ENCODE measurements at places on chromosomes 4 and X.

DNA sequence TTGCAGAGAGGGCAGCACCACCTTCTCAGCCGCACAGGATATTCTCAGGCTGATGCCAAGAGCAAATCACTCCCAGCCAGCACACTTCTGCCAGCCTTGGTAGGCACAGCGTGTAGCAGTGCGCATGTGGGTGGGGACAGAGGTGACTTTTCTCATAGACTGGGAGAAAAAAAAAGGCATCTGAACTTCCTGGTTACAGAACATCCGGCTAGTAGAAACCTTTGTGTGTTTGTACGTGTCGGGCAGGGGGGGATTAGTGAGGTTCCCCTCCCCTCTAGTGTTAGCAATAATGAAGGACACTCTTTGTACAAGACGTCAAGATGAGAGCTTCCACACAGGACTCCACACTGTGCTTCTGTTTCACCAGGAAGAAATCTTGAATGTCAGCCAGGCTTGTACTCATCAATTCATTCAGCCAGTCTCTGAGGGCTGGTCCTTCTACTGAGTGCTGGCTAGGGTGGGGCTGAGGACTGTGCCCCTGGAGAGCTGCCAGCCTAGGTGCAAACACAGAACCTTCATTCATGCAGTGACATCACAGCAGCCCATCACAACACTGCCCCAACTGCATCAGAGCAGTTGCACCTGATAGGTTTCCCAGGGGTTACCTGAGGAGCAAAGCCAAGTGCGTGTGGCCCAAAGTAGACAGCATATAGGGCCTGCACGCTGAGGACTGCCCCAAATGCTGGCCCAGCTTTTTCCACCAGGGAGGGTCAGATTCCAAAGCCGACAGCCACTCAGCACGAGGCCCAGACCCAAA, 34.7 kb downstream of the SLC25A5 start:
- no peak for DNase-seq

GRCh38 chrX:47351706-47352105, 18.7 kb upstream of the ZNF157 start:
- DNase-seq = no peak

GRCh38 chrX:84160736-84161135, 27.3 kb downstream of the RPS6KA6 start:
- DNase-seq = no peak

- DNase-seq = no peak
Measured at GRCh38 chrX:47222751-47223350, 4.4 kb downstream of the CDK16 start.

- no peak for DNase-seq
Measured at GRCh38 chr4:174935607-174936006, 17.4 kb downstream of the ADAM29 start.

DNA sequence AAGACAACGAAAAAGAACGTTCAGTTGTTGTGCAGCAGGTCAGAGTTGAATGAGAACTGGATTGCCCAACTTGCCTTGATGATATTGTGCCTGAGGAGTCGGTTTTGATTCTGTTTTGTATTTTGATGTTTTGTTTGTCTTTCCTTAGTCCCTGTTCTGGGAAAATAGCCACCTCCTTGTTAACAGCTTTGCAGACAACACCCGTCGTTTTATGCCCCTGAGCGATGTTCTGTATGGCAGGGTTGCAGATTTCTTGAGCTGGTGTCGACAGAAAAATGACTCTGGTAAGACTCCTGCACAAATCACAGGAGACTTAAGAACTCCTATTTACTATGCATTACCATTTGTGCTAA, 4.5 kb downstream of the BST1 start:
- no peak for DNase-seq

DNA sequence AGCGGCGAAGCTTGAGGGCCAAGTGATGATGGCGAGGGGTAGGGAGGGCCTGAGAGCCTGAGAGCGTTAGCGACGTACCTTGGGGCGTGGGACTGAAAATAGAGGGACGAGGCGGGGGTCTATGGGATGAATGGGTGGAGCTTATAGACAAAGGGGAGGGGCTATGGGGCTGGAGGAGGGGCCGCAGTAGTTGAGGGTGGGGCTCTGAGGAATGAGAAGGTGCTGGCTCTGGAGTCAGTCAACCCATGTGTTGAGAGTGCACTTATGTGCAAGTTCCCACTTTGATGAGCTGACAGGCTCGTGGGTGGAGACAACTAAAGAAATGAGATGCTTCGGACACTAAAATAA, 488 bp downstream of the TBC1D25 start:
- peak; percentile 11 for DNase-seq

DNA sequence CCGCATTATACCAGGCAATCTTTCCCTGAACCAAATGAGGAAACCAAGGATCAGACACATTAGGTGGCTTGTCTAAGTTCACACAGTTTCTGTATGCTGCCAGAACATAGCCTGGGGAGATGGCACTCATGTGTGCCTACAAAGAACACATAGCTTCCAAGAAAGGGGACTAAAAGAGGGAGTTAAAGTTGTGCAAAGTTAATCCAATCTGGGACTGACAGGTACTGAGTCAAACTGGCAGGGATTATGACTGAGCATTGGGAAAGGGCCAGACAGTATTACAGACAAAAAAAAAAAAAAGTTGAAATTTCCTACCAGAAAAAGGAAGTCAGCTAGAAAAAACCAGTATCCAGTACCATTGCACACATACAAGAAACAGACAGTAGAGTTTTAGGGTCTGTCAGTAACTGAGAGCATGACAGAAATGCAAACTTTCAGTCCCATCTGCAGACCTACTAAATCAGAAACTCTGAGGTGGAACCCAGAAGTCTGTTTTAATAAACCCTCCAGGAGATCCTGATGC, 37.2 kb downstream of the ADAMTS3 start:
- no peak for DNase-seq

GRCh38 chrX:68186552-68187262, 246.6 kb downstream of the OPHN1 start:
- DNase-seq = no peak

GRCh38 chr4:183284965-183285364, 35.1 kb downstream of the CLDN22 start:
- no peak for DNase-seq

- no peak for DNase-seq
Measured at GRCh38 chrX:3286196-3286945, 60.1 kb downstream of the MXRA5 start.

DNA sequence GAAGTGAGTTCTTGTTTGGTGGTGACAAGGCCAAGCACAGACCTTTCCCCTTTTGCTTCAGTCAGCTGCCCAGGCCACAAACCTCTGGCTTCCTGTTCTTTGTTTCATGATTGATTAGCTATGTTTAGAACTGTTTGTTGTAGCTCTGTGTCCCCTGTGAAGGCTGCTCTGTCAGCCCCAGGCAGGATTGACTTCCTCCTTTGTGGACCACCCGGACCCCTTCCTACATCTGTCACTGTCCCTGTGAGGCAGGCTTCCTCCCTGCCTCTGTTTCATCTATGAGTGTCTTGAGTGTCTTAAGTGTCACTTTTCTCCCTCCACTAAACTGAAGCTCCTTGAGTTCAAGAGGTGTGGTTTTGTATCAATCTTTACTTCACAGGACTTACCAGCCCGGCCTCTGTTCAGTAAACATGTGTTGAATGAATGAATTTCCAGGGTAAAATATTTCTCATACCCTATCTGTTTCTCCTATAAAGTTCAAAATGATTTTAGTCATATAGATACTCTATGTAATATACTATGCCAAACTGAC, 83.5 kb downstream of the ZNF674 start:
- no peak for DNase-seq

DNA sequence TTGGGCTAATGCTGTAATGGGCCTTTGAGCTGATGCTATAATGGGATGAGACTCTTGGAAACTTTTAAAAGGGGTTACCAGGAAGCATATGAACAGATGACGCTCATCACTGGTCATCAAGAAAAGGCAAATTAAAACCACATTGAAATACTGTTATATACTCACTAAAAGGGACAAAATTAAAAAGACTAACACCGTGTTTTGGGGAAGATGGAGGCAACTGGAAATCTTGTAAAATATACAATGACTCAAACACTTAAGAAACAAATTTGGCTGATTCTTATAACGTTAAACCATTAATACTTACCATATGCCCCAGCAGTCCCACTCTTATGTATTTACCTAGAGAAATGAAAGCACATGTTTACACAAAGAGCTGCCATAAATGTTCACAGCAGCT, 207.2 kb upstream of the GPRIN3 start:
- DNase-seq = no peak

DNA sequence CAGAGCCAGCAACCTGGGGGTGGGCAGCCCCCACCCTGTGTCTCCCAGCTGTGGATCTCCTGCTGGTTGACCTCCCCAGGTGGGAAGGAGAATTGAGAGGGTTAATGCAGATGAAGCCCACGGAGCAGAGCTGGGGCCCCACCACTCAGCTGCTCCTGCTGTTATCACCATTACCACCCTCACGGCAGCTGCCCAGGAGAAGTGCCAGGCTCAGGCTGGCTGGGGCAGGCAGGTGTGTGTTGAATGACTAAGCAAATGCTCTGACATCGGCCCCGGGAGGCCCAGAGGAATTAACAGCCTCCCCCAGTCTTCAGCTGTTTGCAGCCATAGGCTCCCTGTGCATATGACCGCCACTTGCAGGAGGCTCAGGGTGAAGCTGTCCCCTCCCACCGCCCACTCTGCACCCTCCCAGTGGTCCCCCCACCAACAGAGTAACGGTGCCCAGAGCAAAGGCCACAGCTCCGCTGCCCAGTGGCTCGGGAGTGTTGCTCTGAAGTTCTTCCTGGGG, 133.8 kb downstream of the CPZ start:
- DNase-seq = no peak

DNA sequence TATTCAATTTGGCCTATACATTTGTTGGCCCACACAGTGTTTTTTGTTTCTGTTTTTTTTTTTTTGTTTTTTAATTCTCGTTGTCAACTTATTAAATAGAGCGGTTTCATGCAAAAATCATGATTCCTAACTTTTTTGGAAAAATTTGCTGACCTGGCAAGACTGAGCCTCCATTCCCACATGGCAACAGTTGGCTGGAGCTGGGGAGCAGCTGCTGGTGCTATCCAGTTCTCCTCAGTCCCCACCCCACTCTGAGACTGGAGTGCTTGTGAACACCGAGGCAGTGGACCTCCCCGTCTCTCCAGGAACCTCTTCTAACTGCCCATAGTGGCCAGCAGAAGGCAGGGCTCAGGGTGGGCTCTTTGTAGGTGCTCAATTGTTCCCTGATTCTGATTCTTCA, 95.7 kb upstream of the OTUD4 start:
- DNase-seq = no peak

DNA sequence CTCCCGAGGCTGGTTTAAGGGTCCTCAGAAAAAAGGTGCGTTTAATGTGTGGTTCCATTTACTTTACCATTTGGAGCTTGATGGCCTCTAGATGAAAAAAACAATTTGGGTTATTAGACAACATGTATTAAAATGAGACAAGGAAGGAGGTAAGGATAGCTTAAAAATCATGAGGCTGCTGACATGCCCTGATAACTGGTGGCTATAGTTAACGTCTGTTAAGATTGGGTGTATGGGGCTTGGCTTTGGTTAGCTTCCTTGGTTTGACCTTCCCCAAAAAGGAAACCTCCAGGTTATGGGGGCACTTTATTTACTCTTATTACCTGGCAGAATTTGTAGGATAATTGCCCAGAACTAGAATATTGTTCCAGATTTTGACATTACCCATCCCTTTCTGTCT, 51.5 kb downstream of the HMGB2 start:
- no peak for DNase-seq

- no peak for DNase-seq
Measured at GRCh38 chr4:54061067-54061466, 3.3 kb downstream of the CHIC2 start.

GRCh38 chr4:154982187-154983047, 201.3 kb downstream of the RBM46 start:
- no peak for DNase-seq

DNA sequence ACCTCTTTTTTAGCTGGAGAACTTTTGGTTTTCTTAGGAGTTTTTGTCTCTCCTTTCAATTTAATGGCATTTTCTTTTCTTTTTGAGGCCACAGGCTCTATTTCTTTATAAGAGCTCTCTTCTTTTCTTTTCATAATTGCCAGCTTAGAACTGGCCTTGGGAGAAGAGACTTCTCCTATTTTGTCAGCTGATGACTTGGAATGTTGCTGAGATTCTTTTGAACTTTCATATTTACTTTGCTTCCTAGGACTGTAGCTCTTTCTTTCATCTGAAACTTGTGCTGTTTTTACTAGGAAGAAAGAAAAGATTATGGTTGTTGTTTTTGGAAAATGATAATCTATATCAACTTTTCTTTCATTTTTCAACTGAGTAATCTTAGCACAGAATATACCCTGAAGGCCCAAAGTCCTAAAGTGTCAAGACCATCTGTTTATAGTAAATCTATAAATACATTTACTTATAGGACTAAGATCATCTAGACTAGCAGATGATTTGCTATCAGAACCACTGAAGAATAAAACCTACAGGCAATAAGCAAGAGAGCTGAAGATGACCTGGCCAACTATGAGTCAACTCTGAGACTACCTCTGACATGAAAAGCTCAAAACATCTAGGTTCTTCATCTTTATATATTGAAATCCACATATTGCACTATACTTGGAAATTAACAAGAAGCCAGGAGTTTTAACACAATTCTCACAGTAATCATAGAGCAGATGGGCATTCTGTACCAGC, 45.6 kb downstream of the RFC1 start:
- DNase-seq = no peak

DNA sequence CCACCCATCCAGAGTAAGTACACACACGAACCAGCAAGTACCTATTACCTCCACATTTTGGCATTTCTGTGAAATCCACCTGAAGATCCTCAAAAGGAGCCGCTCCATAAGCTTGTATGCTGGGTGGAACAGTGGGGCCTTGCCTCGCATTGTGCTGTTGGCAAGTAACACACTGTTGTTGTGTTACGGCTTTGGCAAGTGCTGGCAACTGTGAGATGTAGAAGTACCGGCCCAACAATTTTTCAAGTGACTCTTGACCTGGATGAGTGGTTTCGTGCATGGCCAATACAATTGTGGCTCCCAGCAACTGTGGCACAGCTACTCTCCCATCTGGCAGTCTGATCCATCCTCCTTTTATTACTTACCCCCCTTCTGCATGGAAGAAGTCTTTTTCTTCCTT, 128.7 kb downstream of the CCNB3 start:
- no peak for DNase-seq

- no peak for DNase-seq
Measured at GRCh38 chr4:69576251-69576877, 63.1 kb downstream of the UGT2A2 start.

- DNase-seq = no peak
Measured at GRCh38 chr4:95080969-95081368, 323.2 kb downstream of the BMPR1B start.

- DNase-seq = no peak
Measured at GRCh38 chr4:97761445-97762114, 381.7 kb downstream of the STPG2 start.
